Stimulated activated CD4-positive, alpha-beta T cell treated with anti-CD3 and anti-CD28 coated beads, Interleukin-12 subunit alpha, Interleukin-12 subunit beta, amount 100 ng/mL, for 48 hours (primary cell): ENCODE measurements at places on chromosomes 1 and 21.

DNA sequence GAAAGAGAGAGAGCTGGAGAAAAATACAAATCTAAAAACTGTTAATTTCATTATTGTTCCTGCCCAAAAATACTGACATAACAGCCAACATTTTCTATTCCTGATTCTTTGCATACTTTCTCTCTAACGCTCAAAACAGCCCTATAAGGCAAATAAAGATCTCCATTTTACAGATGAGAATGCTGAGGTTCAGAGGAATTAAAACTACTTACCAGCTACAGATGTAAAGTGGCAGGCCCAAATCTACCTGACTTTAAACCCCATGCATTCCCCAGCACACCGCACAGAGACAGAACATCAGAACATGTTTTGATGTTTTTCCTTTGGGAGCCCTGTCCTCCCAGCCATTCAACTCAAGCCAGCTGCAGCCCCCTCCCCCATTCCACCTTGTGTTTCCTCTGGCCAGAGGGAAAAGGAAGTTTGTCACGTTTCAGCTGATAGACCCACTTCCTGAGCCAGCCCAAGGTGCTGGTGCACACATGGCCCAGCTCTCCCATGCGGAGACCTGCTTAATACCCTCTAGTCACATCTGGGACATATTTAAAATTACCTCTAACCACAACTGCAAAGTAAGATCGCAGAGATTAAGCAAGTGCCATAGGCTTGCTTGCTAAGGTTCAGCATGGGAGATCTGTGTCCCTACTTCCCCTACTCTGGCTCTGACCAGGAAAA lies 133.1 kb upstream of the NFIA start:
- no peak for DNase-seq

GRCh38 chr1:222914861-222915632 lies 100.2 kb downstream of the DISP1 start:
- DNase-seq = no peak

GRCh38 chr1:56034222-56034621 lies 545.1 kb downstream of the PLPP3 start:
- DNase-seq = no peak

DNA sequence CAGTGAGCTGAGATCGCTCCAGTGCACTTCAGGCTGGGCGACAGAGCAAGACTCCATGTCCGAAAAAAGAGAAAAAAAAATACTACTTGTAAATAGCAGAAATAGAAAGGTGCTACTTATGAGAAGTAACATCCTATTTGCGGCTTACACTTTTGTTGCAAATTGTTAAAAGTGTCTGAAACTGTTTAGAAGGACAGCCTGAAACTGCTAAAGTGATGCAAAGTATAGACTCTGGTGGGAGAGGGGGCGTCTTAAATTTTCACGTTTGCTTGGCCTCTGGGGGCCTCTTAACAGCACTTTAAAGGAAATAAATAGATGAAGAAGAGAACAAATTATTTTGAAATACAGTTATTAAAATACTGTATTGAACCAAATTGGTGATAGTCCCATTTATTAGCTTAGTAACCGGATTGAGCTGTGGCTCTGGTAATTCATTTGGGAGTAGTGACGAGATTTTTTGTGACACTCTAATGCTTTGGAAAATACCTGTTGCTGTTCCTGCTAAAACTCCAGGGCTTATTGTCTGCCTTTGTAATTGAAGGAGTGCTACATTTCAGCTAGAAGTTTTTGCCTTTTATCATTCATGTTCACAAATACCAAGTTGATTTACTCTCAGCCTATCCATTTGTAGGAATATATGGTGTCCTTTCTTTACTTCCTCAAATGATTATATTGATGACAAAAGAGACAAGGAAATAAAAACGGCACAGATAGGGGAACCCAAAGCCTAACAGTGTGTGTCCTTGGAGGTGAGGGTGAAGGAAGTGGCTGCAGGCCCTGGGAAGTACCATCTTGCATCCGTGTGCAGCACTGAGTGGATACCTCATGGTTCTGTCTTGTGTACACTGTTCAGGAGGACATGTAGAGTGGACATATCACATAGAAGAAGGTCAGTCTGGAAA lies 6.2 kb downstream of the PKNOX1 start:
- no peak for DNase-seq

GRCh38 chr1:165912638-165913037 lies 85.2 kb downstream of the UCK2 start:
- DNase-seq = no peak

GRCh38 chr21:41613533-41613909 lies 105.6 kb upstream of the TMPRSS2 start:
- no peak for DNase-seq

DNA sequence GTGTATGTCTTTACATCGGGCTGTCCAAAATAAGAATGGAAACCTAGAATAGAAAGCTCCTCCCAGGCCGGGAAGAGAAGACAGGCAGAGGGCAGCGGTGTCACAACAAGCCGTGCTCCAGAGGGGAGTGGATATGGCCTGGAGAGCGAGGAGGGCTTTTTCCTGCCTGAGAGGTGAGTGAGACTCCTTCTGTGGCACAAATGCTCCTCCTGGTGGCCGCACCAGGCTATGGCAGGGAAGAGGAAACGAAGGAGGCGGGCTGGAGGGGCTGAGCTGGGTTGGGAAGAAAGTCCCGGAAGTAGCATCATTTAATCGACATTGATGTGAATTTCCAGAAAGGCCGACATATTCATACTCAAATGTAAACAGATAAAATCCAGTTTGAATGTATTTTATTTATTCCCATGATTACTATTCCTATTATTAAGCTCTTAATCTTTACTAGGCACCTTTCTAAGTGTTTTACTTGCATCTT lies 54.7 kb downstream of the MEF2D start:
- DNase-seq = peak; percentile 73

DNA sequence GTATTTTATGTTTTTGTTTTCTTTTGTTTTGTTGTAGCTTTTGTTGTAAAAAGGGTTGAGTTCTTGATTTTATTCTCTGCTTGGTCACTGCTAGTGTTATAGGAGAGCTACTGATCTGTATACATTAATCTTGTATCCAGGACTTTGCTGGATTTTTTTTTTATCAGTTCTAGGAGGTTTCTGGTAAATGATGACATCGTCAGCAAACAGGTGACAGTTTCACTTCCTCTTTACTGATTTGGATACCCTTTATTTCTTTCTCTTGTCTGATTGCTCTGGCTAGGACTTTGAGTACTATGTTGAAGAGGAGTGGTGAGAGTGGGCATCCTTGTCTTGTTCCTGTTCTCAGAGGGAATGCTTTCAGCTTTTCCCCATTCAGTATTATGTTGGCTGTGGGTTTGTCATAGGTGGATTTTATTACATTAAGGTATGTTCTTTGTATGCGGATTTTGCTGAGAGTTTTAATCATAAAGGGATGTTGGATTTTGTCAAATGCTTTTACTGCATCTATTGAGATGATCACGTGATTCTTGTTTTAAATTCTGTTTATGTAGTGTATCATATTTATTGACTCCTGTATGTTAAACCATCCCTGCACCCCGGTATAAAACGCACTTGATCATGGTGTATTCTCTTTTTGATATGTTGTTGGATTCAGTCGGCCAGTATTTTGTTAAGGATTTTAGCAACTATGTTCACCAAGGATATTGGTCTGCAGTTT lies 905.7 kb downstream of the LTN1 start:
- DNase-seq = no peak

DNA sequence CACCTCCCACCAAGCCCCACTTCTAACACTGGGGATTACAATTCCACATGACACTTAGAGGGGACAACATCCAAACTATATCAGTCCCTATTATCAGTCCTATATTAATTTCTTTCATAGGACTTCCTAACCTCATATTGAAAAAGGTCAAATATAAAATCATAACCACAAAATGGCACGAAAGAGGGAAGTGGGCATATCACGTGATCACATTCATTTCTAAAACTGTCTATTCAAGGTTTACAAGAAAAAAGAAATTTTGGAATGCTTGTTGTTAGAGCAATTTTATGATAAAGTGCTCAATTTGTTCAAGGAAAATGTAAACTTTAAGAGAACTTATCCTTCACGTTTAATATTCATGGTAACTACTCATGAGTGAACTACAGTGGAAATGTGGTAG lies 13.2 kb upstream of the CDC7 start:
- DNase-seq = no peak

DNA sequence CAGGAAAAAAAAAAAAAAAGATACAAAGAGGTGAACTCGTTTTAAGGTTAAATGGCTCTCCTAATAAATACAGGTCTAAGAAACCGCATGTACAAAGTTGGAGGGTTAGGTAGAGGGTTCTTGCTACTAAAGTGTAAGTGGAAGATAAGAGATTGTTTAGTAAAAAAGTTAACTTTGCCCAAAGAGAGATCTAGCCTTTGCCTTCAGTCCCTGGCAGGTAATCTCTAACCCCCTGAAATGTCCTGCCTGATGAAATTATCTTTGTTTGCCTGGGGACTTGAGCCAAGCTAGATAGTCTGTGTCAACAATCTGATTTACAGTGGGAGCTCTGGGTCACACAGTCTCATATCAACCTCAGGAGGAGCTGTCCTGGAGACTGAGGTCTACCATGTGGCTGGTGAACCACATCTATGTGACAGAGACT lies 57.6 kb downstream of the TRIM33 start:
- no peak for DNase-seq

DNA sequence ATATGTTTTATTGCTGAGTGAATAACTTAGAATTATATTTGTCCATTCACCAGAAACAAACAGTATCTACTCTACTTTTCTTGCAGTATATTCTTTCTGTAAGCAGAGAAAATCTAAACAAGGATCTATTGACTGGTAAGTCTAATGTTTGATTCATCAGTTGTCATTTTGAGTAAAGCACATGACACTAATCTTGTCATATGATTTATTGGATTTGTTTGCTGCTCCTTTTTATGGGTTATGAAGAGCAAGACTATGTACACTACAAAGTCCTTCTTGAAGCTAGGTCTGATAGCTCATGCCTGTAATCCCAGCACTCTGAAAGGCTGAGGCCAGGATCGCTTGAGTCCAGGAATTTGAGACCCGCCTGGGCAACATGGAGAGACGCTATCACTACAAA lies 23.3 kb downstream of the KMO start:
- no peak for DNase-seq

DNA sequence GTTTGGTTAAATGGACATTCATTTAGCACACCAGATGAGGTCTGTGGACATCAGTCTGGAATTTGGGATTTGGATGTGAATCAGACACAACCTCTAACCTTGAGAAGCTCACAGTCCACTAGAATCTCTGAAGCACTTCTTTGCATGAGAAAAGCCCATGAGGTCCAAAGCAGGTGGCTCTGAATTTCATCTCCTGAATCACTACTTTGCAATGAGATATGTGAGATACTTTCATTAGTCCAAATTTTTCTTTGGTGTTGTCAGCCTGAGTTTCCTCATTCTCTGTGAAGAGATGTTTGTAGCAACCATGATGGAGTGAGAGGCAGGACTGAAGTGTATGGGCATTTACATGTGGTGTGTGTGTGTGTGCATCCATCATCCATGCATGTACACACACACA lies 16.5 kb upstream of the LCE2D start:
- no peak for DNase-seq

DNA sequence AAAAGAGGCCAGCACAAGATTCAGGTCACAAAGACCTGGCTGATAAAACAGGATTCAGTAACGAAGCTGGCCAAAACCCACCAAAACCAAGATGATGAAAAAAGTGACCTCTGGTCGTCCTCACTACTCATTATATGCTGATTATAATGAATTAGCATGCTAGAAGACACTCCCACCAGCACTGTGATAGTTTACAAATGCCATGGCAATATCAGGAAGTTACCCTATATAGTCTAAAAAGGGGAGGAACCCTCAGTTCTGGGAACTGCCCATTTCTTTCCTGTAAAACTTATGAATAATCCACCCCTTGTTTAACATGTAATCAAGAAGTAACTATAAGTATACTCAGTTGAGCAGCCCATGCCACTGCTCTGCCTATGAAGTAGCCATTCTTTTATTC lies 26.0 kb upstream of the FMO2 start:
- no peak for DNase-seq

GRCh38 chr1:214193691-214194090 lies 87.3 kb upstream of the SMYD2 start:
- no peak for DNase-seq

DNA sequence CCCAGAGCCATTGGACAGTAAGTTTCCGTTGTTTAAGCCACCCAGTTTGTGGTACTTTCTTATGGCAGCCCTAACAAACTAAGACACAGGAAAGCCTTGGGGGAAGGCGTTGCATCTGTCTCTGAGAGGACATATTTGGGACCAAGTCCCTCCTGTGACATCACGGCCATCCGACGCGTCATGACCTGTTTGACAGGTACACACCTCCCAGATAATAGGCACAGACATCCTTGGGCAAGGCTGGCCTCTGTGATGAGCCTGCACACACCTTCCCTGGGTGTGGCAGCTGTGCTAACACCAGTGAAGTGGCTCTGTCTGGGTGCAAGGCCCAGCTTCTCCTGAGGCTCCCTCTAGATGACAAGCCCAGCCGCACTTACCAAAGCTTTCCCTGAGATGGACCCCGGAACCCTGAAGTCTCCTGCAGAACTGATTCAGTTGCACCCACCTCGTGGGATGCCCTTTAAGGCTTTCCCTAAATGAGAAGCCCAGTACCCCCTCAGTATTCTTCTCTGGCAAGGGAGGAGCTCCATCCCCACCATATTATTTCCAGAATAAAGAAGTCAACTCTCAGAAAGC lies 136.5 kb downstream of the ZSCAN20 start:
- DNase-seq = no peak

GRCh38 chr21:46327711-46328110 lies 3.8 kb downstream of the PCNT start:
- no peak for DNase-seq

DNA sequence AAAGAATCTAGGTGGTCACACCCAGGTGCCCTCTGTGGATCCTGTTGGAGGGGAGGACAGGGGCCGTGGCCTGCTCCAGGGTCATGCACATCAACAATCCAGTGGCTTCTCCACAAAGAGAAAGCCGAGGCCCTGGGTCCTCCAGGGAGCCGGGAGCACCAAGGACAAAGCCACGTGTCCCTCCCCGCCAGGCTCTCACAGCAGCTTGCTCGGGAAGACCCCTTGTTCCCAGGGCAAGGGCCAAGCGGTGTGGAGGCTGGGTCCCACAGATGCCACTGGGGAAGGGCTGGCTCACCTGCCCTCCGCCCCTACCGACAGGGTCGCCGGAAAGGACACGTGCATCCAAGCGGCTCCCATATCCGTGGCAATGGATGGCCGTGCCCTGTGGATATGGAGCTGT lies 192.9 kb upstream of the VAMP3 start:
- DNase-seq = no peak

DNA sequence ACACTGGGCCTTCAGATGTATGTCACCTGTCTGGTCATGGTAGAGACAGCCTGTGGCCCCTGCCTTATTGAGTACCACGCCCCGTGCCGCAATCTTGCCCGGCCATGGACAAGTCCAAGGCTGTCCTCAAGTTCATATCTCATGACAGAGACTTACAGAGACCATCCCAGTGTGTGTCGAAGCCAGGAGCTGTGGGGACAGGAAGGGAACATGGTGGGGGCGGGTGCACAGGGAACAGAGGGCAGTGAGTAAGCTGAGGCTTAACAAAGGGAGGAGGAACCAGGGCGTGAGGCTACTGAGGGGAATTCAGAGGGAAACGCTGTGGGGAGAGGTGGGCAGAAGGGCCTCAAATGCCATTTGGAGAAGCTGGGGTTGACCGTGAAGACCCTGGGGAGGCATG lies 75.8 kb downstream of the ALPL start:
- no peak for DNase-seq
